ENCODE measurements at places on chromosomes 2 and 18. TPM values are rescaled to one million over a fixed set of nuclear protein-coding genes. Genes with fewer than 3 reads are reported as not detected.

The LBX2 gene
- 1.2 TPM for total RNA-seq

DNA sequence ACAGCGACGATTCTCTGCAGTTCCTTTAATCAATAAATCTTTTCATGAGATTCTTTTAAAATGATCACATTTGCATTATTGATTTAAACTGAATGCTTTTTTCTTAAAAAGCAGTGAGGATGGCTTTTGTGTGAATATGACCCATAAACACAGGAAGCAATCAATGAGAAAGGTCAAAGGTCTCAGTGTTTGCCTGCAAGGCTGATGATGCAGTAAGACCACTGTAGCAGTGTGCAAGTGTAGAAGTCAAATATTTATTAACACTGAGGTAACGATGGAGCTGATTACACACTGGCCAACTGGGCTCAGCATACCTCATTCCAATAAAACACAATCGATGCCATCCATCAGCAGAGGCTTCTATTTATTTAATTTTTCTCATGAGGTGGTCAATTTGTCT, 633.5 kb downstream of the DCDC2C start:
- no peak overlapping the region for H3K4me3 ChIP-seq
- H3K27me3 ChIP-seq = no peaks in the 10 kb centered on the region
- no peak overlapping the region for H3K27ac ChIP-seq
- no peak for DNase-seq

GRCh38 chr2:126467367-126468054, 188.4 kb upstream of the GYPC start:
- H3K27me3 ChIP-seq = peaks cover 2% of the 10 kb centered on the region
- H3K4me3 ChIP-seq = no peak overlapping the region
- H3K27ac ChIP-seq = peak overlapping the region; percentile 60

DNA sequence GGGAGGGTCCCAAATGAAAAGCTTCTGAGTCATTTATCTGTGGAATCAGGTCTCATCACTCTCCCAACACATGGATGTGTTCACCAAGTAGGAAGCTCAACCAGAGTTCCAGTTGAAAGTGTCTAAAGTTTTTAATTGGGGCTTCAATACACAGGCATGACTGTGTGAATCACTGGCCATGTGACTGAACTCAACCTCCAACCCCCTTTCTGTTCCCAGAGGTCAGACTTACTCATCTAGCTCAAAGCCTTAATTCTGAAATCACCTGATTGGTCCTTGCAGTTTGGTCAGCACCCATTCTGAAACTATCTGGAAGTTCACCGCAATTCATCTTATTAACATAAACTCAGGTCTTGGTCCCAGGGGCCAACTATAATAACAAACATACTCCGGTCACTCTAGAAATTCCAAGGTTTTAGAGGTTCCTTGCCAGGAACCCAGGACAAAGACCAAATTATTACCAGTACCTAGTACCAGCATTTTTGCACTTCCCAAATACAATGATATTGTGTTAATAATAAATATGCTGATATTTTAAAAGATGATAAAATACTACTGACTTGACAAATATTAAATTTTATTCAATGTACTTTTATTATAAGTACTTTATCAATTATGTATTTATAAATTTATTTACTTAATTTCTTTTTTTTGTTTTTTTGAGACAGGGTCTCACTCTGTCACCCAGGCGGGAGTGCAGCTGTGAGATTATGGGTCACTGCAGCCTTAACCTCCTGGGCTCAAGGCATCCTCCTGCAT, 10.7 kb upstream of the RBM45 start:
- peaks cover 4% of the 10 kb centered on the region for H3K27me3 ChIP-seq
- H3K36me3 ChIP-seq = no peaks in the 10 kb centered on the region
- DNase-seq = no peak
- H3K4me1 ChIP-seq = no peaks in the 10 kb centered on the region

- no peak overlapping the region for H3K27ac ChIP-seq
- no peak for DNase-seq
- H3K27me3 ChIP-seq = peaks cover 24% of the 10 kb centered on the region
- H3K36me3 ChIP-seq = no peaks in the 10 kb centered on the region
- H3K4me1 ChIP-seq = peaks cover 3% of the 10 kb centered on the region
- H3K4me3 ChIP-seq = no peak overlapping the region
These were observed 115.0 kb downstream of the MREG start for GRCh38 chr2:215898363-215898762.

The OSR1 gene
- not detected for total RNA-seq

DNA sequence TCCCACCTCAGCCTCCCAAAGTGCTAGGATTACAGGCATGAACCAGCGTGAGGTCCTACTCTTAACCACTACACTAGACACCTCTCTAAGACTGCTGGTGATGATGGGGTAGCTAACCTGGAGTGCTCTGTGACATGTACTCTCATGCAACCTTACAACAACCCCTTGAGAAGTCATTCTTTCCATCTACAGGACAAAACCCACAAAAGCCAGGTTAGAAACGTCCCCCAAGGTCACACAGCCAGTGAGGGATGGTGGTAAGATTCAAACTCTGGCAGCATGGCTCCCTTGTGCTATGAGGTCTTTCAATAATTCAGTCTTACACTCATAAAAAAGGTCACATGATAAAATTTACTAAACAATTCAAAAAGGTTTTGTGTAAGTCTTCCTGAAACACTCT, 94.8 kb upstream of the SERTAD2 start:
- DNase-seq = no peak
- peaks cover 20% of the 10 kb centered on the region for H3K4me1 ChIP-seq
- H3K27me3 ChIP-seq = no peaks in the 10 kb centered on the region
- peak overlapping the region; percentile 62 for H3K27ac ChIP-seq
- H3K36me3 ChIP-seq = no peaks in the 10 kb centered on the region
- peak overlapping the region; percentile 92 for H3K4me3 ChIP-seq

DNA sequence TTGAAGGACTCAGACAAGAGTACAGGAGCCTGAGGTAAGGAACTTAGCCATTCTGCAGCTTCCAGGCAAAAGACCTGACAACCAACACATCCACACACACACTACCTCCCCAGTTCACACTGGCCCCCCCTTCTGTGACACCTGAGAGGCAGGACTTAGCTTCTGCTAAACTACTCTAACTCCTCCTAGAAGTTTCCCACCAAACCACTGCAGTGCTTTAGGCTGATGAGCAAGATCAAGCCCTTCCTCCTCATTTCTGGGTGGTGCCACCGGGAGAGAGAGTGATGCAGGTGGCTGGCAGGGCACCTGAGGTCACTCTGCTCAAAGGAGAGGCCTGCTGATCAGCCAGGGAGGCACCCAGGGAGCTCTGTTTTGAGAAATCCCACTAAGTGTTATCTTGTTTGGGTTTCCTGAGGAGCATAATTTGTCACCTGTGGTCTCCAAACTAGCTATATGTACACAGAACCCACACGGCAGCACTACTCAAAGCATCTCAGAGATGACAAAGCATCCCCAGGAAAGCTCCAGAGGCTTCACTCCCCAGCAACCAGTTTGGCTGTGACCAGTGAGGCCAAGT, 188.4 kb downstream of the MYO5B start:
- no peak for DNase-seq
- no peak overlapping the region for H3K4me3 ChIP-seq
- H3K27ac ChIP-seq = no peak overlapping the region
- H3K36me3 ChIP-seq = no peaks in the 10 kb centered on the region
- peaks cover 24% of the 10 kb centered on the region for H3K27me3 ChIP-seq

The MC2R gene
- total RNA-seq = not detected

The ASTL gene
- total RNA-seq = 14.7 TPM

DNA sequence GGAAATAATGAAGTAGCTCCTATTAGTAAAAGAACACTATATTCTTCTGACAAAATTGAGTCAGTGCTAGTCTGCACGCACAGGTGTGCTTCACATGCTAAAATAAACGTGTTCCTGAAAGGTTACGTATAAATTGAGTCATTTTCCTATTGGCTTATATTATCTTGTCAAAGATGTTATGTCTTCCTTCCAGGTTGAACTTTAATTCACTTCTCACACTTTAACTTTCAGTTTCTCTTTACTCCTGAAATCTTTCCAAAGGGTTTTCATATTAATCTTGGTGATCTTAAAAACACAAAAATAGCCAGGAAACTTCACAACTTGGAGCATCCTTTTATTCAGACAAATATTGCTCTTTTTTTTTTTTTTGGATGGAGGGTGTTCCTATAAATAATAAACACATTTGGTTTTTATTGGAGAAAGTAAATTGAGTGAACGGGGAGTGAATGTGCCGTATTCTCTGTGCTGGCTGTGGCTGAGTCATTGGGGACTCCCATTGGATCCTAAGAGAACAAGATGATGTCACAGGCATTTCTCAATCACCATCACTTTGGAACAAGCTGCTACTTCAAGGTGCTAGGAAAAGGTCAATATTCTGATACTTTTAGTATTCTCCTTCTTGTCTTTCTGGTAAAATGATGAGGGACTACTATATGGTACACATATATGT, 150.2 kb upstream of the SPATS2L start:
- H3K4me1 ChIP-seq = no peaks in the 10 kb centered on the region
- H3K27ac ChIP-seq = no peak overlapping the region
- no peak overlapping the region for H3K4me3 ChIP-seq
- no peaks in the 10 kb centered on the region for H3K36me3 ChIP-seq
- no peak for DNase-seq
- peaks cover 2% of the 10 kb centered on the region for H3K27me3 ChIP-seq

DNA sequence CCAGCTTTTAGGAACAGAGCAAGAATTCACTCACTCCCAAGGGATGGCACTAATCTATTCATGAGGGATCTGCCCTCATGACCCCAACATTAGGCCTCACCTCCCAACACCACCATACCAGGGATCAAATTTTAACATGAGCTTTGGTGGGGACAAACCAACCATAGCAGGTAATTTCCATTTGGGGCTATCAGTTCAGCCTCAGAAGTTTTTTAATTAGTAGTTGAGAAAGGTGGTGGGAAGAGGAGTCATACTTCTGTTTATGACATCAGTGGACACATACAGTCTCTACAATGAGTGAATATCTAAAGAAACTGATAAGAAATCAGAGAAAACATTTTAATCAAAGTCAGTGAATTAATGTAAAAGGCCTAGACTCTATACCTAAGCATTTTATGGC, 59.6 kb upstream of the EMILIN2 start:
- DNase-seq = no peak
- H3K4me3 ChIP-seq = no peak overlapping the region
- H3K27ac ChIP-seq = no peak overlapping the region
- no peaks in the 10 kb centered on the region for H3K27me3 ChIP-seq
- peaks cover 36% of the 10 kb centered on the region for H3K36me3 ChIP-seq

GRCh38 chr2:72901426-72901825, 14.2 kb downstream of the SPR start:
- no peaks in the 10 kb centered on the region for H3K4me1 ChIP-seq
- H3K36me3 ChIP-seq = no peaks in the 10 kb centered on the region
- H3K27me3 ChIP-seq = peaks cover 75% of the 10 kb centered on the region
- no peak overlapping the region for H3K27ac ChIP-seq
- DNase-seq = no peak
- H3K4me3 ChIP-seq = no peak overlapping the region

GRCh38 chr2:241011296-241011600, 12.8 kb downstream of the SNED1 start:
- no peaks in the 10 kb centered on the region for H3K36me3 ChIP-seq
- H3K27me3 ChIP-seq = peaks cover 3% of the 10 kb centered on the region
- no peak overlapping the region for H3K27ac ChIP-seq
- H3K4me1 ChIP-seq = peaks cover 18% of the 10 kb centered on the region
- peak; percentile 31 for DNase-seq
- no peak overlapping the region for H3K4me3 ChIP-seq

DNA sequence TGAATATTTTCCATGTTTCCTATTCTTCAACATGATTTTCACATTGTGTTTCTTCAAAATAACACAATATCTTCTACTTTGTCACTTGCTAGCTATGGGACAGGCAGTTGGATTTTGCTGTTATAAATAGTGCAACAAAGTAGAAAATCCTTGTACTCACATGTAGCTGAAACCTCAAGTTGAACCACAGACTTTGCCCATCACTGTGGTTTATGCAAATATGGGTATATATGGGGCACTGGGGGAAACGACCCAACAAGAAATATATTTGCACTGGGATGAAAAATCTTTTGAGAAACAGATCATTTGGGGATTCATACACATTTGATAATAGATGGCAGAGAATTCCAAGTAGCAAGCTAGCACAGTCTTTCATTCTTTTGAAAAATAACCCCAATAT, 486.3 kb upstream of the MAP2 start:
- no peak for DNase-seq
- no peaks in the 10 kb centered on the region for H3K36me3 ChIP-seq

DNA sequence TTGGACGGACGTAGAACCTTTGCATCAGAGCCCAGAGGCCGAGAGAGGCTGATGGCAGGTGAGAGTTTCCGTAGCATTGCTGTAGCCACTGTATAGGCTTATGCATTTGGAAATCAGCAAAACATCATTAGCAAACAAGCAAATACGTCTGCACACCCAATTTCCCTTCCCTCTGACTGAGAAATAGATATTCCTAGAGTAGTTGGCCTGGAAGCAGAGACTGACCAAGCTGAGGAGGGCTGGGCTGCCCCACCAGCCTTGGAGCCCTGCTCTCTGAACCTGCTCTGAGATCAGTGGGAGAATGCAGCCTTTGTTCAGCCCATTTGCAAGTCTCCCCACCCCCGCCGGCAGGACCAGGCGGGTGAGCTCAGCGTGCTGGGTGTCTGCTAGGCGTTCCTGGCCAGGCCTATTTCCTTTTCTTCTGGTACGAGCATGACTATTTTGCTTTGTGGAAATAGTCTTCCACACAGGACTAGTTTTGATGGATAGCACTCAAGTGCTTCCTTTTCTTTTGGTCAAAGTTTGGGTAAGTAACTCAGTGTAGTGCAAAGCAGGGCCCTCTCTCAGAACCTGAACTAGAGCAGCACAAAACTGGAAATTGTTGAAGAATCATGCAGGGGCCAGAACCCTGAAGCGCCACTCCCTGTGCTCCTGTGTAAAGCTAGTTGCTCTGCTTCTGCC, 21.9 kb upstream of the RNF149 start:
- no peaks in the 10 kb centered on the region for H3K27me3 ChIP-seq
- peak; percentile 59 for DNase-seq
- H3K4me3 ChIP-seq = peak overlapping the region; percentile 58
- H3K36me3 ChIP-seq = no peaks in the 10 kb centered on the region
- H3K4me1 ChIP-seq = peaks cover 22% of the 10 kb centered on the region

GRCh38 chr18:23122334-23123229, 12.7 kb upstream of the CABLES1 start:
- no peak overlapping the region for H3K4me3 ChIP-seq
- no peak for DNase-seq
- no peak overlapping the region for H3K27ac ChIP-seq
- H3K27me3 ChIP-seq = no peaks in the 10 kb centered on the region
- no peaks in the 10 kb centered on the region for H3K4me1 ChIP-seq
- H3K36me3 ChIP-seq = no peaks in the 10 kb centered on the region
